ENCODE measurements at places on chromosomes 6 and 20. TPM values are rescaled to one million over a fixed set of nuclear protein-coding genes. Genes with fewer than 3 reads are reported as not detected.

- no peak for DNase-seq
Measured at GRCh38 chr6:25934156-25934555, 3.7 kb upstream of the SLC17A2 start.

- no peak for DNase-seq
Measured at GRCh38 chr20:19552221-19553180, 205.6 kb upstream of the RIN2 start.

- DNase-seq = no peak
Measured at GRCh38 chr6:120493505-120493904, 840.8 kb downstream of the TBC1D32 start.

GRCh38 chr20:31617432-31618104, 12.5 kb downstream of the ID1 start:
- no peak for DNase-seq

DNA sequence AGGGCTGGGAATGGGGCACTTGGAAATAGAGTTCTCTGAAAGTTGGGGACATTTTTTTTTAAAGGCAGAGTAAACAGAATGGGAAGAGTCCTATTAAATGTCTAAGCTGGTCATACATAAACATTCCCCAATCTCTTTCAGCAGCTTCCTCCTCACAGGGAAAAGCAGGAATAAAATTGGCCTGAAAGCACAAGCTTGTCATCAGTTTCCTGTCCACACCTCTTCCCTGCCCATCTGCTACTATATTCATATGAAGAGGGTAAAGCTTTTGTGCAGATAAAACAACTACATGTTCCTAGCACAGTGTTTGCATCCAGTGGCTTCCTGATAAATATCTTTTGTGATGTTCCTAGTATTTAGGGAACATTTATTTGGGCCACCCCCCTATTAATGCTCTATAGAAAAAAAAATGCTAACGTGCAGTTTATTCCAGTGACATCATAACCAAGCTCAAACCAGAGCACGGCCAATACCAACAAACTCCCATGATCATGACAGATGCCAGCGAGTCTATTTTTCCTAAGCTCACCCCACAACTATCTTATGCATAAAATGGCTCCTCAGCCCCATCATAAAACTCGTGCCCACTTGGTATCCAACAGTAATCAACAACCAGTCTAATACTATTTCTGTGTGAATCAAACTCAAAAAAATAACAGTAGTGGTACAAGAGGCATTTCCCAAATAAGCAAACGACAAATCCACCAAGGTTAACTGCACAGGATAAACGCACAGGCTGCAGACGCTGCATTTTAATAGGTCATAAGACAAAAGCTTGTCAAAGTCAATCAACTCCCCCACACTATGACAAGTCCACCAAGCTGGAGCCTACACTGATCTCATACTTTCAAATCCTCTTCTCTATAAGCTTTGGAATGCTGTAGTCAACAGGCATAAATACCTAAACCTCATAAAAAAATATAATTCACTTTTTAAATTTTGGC, 95.3 kb downstream of the EPB41L2 start:
- DNase-seq = no peak

GRCh38 chr6:32397252-32397920, 9.6 kb downstream of the BTNL2 start:
- no peak for DNase-seq

DNA sequence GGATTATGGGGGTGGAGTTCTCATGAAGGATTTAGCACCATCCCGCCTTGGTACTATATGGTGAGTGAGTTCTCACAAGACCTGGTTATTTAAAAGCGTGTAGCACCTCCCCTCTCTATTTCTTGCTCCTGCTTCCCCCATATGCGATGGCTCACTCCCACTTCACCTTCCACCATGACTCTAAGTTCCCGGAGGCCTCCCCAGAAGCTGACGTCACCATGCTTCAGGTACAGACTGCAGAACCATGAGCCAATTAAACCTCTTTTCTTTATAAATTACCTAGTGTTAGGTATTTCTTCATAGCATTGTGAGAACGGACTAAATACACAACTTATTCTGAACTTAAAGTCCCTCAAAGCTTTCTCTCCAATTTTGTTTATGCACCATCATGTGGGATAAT, 163.4 kb upstream of the BMP5 start:
- no peak for DNase-seq

- DNase-seq = no peak
Measured at GRCh38 chr6:3540253-3540820, 83.5 kb upstream of the SLC22A23 start.

DNA sequence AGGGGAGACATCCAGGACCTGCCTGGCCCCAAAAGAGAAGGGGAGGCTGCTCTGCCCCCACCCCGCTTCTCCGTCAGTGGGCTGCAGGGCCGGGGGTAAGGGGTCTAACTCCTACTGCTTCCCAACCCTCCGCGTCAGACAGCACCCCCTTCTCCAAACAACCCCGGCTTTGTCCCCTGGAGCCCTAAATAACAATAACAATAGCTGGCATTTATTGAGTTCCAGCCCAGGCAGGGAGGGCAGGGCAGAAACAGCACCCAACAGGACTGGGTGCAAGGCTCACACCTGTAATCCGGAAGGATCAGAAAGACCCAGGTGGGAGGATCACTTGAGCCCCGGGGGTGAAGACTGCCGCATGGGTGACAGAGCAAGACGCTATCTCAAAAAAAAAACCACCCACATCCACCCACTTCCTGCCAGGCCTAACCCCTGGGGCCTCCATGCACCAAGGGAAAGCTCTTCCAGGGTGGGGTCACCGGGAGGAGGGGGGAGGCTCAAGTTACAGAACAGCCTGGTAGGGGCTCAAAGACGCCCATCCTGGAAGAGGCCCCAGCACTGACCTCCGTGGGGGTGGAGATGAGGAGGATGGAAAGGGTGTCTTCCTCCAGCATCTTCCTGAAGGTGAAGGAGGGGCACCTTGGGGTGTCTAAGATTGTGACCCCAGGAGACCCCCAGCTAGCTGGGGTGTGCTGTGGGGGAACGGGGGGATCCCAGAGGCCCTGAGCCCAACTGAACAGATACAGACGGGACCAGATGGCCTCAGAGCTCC, 1.3 kb upstream of the FNDC11 start:
- DNase-seq = peak; percentile 62

DNA sequence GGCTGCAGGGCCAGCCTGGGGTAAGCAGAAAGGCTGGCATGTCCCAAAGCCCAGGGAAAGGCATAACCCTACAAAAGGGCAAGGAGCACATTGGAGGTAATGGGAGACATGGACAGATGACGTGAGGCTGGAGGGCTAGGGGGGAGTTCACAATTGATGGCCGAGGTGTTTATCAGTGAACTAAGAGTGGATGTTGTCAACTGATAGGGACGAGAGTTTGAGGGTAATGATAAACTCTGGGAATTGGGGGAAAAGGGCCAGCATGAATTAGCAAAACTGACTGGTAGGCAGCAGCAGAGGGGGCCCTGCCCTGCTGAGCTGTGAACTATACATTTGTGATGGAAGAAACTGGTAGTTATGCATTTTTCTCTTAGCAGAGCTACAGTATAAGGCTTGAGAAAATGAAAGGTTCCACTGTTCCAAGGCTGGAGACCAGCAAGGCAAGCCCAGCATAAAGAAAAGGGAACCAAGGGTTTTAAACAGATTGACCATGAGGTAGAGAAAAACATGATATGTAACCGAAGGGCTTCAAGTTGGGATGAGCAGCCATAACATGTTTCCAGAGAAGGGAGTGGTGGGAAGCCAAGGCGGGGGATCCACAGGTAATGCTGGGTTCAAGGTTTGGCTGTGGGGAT, 98.1 kb upstream of the MLN start:
- no peak for DNase-seq

- no peak for DNase-seq
Measured at GRCh38 chr6:123716506-123716905, 79.8 kb upstream of the TRDN start.

DNA sequence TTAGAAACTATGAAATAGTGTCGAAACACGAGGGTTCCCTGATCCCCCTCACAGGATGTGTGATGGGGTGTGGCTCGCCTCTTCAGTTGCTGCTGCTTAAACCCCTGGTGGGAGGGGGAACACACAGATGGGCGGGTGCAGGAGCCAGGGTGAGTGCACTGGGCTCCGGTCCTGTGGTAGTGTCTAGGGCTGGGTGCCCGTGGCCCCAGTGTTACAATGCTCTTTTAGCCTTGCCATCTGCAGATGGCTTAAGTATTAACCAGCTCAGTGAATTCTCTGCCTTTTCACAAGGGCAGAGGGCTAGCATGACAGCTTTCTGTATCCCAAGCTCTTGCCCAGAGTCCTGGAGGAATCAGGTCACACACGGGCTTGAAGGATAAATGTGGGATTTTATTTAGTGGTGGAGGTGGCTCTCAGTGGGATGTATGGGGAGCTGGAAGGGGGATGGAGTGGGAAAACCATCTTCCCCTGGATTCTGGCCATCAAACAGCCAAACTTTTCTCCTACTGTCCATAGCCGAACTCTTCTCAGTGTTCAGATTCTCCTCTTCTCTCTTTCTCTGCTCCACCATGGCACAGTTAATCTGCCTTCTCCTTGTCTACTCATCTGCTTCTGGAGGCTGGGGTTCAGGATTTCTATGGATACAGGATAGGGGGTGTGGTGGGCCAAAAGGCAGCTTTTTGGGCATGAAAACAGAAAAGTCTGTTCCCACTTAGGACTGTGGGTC, 659.0 kb downstream of the EPM2A start:
- DNase-seq = no peak

- no peak for DNase-seq
Measured at GRCh38 chr6:84696166-84696565, 68.2 kb downstream of the TBX18 start.

GRCh38 chr6:93471281-93471680, 51.9 kb upstream of the EPHA7 start:
- DNase-seq = no peak

GRCh38 chr20:17533396-17533795, 2.2 kb upstream of the BFSP1 start:
- DNase-seq = peak; percentile 24

GRCh38 chr6:50007819-50008218, 14.0 kb downstream of the DEFB110 start:
- no peak for DNase-seq

GRCh38 chr20:44032583-44033331, 118.1 kb downstream of the TOX2 start:
- DNase-seq = no peak

GRCh38 chr6:32613475-32613874, 23.7 kb upstream of the HLA-DQA1 start:
- DNase-seq = no peak

- DNase-seq = no peak
Measured at GRCh38 chr6:147283460-147283859, 79.2 kb downstream of the STXBP5 start.

DNA sequence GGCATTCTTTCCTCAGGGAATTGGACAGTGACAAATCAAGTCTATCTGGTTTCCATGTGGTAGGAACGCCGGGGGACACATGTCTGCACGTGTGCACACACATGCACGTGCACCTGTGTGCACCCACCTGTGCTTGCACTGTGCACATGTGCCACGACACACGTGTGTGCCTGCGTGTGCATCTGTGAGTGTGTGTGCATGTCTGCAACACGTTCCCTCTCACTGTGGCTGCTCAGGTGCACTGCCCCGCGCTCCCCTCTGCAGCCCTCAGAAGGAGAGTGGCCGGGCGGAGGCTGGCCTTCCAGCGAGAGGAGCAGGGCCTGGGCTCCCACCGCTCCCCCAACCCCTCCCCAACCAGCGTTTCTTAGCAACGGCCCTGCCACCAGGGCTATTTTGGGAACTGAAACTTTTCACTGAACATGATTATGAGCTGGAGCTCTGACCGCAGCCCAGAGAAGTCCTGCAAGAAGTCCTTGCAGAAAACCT, 147.8 kb downstream of the PHACTR3 start:
- DNase-seq = no peak

DNA sequence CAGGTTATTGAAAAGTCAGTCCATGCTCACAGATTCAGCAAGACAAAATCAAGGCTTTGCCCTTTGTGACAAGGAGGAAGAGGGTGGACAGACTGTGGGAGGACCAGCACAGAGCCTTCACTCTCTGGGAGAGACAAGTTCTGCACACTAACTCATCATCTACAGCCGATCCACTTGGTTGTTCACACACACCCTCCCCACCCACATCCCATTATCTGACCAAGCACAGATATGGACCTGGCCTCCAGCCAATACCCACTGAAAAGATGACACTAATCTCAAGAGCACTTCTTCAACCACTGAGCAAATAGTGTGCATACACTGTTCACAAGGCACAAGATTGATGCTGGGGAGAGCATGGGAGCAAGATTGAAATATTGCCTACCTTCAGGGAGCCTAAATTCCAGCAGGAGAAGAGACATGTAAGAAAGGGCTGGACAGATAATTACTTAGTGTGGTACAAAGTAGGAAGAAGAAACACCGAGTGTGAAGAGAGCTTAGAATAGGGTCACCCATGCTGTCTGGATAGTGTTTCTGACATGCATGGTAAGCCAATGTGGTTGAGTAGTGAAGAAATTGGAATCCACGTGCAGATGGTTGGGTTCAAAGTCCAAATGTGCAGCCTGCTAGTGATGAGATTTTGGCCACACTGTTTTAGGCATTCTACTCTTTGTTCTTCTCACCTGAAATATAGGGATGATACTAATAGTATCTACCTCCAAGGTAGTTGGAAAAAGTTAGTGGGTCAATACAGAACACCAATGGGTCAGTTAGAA, 21.7 kb upstream of the IL17A start:
- no peak for DNase-seq

- DNase-seq = no peak
Measured at GRCh38 chr20:11047559-11047958, 373.8 kb upstream of the JAG1 start.

GRCh38 chr6:20200761-20201630, 11.3 kb downstream of the MBOAT1 start:
- no peak for DNase-seq

DNA sequence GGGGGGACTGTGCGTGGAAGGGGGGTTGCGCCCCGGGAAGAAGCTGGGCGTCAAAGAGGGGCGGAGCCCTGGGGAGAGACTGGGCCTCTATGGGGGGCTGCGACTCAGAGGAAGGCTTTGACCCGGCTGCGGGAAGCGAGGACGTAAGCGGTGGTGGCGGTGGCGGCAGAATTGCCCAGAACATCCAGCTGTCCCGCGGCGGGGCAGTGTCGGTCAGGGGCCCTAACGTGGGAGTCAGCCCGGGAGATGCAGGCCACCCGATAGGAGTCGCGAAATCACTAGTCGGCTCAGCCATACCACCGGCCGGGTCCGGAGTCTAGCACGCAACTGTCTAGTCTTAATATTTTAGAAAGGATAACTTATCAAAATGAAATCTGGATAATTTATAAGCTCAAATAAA, 387.6 kb upstream of the EYS start:
- DNase-seq = no peak

VSX1 gene
- total RNA-seq = not detected

FERMT1 gene
- 0.93 TPM for total RNA-seq

BCAS1 gene
- not detected for total RNA-seq

SPATS1 gene
- total RNA-seq = not detected

DNMT3B gene
- total RNA-seq = 0.93 TPM

HLA-DPA1 gene
- total RNA-seq = 61.0 TPM

ANKRD66 gene
- not detected for total RNA-seq

SLC22A7 gene
- total RNA-seq = not detected

GSTA3 gene
- total RNA-seq = not detected

SAMHD1 gene
- total RNA-seq = 59.9 TPM

LY6G6C gene
- total RNA-seq = not detected

MROH8 gene
- total RNA-seq = 1.1 TPM

TBXT gene
- total RNA-seq = not detected

SMLR1 gene
- total RNA-seq = not detected

Measured in activated T-helper 1 cell treated with anti-CD3 and anti-CD28 coated beads, Interleukin-12 subunit alpha, Interleukin-12 subunit beta, Interleukin-2, Interleukin-4 antibody, amounts not matched to agents 30 ng/mL and 10 ng/mL and 1 ng/mL, durations not matched to agents 14 hours and 24 hours and 36 hours (primary cell).